ENCODE measurements at places on chromosomes 1 and 21. TPM values are rescaled to one million over a fixed set of nuclear protein-coding genes. Genes with fewer than 3 reads are reported as not detected.
A peak's percentile ranks its signal among the peaks of the same experiment; 100 is the strongest.

The HDGF gene
- polyA plus RNA-seq: 267 TPM

DNA sequence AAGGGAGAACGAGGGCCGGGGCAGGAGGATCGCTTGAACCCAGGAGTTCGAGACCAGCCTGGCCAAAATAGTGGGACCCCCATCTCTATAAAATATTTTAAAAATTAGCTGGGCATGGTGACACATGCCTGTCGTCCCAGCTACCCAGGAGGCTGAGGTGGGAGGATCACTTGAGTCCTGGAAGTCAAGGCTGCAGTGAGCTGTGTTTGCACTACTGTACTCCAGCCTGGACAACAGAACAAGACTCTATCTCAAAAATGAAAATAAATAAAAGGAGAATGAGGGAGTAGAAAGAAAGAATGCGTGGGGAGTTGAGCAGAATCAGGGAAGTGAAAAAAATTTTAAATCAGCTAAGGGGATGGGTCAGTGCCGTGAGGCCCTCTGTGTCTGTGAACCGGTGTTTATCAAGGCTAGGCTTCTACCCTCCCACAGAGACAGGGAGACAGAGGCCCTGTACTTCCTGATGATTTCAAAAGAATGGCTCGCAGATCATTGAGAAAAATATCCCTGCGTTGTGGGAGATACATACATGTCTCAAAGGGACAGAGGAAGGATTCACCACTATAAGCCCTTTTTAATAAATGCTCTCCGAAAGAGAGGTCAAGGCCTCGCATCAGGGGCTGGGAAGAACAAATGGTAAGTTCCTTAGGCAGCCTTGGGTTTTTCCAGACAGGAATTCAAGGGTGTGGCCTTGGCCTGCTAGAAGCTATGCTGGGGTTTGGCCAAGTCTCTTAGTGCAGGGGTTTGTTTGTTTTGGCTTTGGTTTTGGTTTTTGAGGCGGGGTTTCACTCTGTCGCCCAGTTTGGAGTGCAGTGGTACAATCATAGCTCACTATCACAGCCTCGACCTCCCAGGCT is 20.7 kb downstream of the IL10RB start:
- DNase-seq: peak; percentile 54

The FOXD3 gene
- polyA plus RNA-seq: not detected

DNA sequence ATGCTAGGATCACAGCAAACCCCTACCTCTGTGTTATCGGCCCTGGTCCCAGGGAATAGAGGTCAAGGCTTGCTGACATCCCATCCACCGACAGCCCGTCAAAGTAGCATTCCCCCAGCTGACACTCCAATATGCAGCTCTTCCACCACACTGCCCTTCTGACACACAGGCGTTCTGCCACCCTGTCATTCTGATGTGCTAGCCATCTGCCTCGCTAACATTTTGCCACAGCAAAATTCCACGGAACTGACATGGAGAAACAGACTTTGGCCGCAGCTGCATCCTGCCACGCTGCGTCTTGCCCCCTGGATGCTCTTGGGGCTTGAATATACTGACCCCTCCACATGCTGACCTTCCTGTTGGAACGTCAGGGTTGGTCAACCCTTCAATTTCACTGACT is 163.2 kb upstream of the CSF3R start:
- DNase-seq: no peak

GRCh38 chr21:26273686-26274313 is 103.2 kb upstream of the APP start:
- no peak for DNase-seq

- DNase-seq: no peak
Measured at GRCh38 chr1:180975551-180975950, 47.1 kb downstream of the STX6 start.

DNA sequence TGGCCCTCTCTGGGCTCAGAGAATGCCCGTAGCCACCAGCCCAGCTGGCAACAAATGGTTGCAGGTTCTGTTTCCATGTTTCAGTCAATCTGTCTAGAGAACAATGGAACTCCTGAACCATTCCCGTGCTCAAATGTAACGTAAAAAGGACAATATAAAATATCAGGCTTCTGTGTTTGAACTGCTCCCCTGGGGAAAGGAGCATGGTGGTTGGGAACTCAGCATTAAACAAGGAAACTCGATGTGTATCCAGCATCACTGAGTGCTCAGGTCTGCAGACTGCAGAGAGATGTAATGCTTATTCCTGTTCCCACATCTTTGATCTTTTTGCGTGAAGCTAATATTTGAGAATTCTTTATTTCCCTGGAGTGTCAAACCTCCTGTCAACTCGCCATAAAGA is 326.5 kb downstream of the KIF26B start:
- DNase-seq: no peak

DNA sequence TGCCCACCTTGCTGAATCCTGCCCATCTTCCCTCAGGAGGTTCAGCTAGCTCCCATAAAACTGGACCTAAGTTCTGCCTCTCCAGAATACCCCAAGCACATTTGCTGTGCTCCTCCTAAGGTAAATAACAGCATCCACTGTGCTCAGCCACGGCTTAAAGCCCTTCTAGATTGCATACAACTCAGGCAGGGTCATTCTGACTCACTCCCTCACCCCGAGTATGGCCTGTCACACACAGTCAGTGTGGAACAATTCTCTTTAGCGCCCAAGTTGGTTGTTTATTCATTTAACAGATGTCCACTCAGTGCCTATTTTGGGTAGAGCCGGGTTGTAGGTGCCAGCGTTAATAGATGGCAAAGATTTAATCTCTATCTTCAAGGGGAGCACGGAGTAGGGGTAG is 147.5 kb upstream of the EDN2 start:
- DNase-seq: no peak

GRCh38 chr1:162466797-162467196 is 30.8 kb upstream of the UHMK1 start:
- DNase-seq: no peak

The AGT gene
- polyA plus RNA-seq: 38.9 TPM

DNA sequence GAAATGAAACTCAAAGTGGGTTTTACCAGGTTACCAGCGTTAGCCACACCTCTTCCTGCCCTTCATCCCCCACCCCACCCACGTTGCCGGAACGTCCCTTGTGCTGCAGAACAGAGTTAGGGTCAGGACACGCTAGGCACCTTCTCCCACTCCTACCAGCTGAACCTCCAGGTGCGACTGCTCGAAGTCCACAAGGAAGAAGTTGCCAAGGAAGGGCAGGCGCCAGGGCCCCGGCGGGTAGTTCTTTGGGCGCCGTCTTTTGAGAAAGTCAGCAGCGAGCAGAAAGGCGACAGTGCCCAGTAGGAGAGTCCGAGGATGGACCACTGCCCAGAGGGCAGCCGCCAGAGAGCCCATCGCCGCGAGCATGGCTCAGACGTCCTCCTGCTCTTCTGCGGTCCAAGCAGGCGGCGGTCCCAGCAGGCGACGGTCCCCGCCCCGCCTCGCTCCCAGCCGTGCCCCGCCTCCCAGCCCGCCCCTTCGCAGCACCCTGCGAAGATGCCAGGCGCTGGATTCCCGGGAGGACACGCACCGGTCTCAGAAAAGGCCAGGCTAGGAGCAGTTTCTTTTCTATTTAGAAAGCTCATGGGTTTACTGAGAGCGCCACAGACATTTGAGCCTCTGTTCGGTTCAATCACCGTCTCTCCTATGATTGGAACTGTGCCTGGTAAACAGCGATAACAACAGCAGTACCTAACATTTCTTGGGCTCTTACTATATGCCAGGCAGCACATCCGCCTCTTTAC is at the start of gene CYP2J2:
TSS of gene CYP2J2 (minus strand) at position 393 of the 743 bp plus-strand sequence. CDS start at position 366, 27 bp downstream.
- DNase-seq: peak; percentile 23

The KRTAP7-1 gene
- polyA plus RNA-seq: not detected

DNA sequence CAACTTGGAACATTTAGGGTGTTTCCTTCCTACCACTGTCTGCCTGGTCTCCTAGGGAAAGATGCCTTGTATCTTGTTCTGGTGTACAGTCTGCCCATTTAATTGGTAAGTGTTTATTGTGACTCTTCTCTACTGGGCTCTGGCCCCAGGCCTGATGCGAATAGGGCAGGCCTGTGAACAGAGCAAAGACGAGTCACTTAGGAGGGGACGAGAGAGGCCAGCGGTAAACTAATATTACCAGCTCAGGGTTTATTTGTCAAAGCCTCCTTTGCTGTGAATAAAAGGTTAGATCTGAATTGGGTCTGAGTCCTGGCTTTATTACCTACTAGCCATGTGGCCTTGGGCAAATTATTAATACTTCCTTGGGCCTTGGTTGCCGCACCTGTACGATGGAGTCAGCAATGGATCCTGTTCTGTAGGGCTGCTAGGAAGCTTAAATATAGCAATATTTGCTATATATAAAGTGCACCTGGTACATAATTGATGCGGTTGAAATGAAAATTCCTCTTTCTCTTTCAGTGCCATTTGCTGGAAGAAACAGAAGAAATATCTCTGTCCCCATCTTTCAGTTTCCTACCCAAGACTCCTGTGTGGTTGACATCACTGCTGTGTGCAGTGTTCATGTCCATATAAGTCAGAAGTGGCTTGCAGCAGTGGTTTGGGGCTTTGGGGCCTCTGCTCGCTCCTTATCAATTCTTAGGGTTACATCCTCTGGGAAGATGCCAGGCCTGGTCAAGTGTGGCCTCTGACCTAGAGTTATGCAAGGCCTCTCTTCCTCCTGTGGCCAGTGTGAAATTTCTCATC is 32.4 kb downstream of the MAPKAPK2 start:
- DNase-seq: no peak

- no peak for DNase-seq
Measured at GRCh38 chr1:114745291-114745690, 12.5 kb downstream of the CSDE1 start.

The PLXNA2 gene
- 21.2 TPM for polyA plus RNA-seq

GRCh38 chr1:6385488-6386191 is 7.9 kb downstream of the ACOT7 start:
- DNase-seq: peak; percentile 48

All from renal pelvis (tissue), 12 donors.